Stimulated activated CD4-positive, alpha-beta T cell treated with anti-CD3 and anti-CD28 coated beads, Interleukin-1b, Interleukin-23, amount 100 ng/mL, for 1 hour (primary cell): ENCODE measurements at places on chromosomes 4 and X.

GRCh38 chrX:24005028-24005427 lies 22.0 kb downstream of the KLHL15 start:
- DNase-seq = no peak

GRCh38 chr4:72918362-72918761 lies 151.2 kb downstream of the COX18 start:
- no peak for DNase-seq

GRCh38 chrX:34859191-34859590 lies 83.4 kb upstream of the FAM47B start:
- no peak for DNase-seq

DNA sequence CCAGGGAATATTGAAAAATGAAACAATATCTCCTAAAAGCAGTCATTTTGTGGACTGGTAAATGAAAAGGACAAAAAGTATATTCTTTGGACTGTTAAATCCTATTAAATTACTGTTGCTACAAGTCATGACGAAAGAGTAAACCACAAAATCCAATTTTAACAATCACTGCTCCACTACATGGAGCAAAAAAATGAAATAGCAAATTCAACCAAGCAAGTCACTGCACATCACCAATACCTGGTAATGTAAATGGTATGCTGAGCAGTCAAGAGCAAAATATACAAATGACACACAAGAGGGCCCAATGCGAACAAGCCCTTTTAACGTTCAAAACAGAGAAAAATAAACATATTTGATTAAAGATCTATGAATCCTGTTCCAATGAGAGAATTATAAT lies 126.2 kb downstream of the KLHL13 start:
- no peak for DNase-seq

DNA sequence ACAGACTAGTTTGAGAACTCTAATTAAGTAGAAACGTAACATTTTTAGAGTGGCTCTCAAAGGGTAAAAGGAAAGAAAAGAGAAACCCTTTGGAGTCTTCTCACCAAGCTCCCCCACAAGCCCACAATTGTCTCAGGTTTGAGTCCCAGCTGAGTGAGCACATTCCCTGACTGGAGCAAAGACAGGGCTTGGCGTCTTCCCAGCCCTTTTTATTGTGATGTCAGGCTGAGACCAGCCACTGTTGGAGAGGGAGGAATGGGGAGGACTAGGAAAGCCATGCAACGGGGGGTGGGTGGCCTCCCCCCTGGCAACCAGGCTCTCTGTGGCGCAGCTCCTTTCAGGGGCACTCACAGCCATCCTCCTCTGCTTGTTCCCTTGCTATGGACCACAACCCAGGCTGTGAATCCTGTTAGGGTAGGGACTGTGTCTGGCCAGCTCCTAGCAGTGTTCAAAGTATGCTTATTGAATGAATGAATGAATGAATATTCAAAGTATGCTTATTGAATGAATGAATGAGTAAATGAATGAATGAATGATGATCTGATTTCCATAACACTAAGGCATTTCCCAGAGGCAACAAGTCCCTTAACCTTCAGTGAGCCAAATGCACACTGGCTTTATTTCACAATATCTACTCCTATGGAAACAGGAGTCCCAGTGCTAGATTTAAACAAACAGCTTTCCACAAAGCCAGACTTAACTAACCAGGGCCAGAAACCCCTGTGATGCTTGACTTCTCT lies 413.3 kb downstream of the MID1IP1 start:
- no peak for DNase-seq

DNA sequence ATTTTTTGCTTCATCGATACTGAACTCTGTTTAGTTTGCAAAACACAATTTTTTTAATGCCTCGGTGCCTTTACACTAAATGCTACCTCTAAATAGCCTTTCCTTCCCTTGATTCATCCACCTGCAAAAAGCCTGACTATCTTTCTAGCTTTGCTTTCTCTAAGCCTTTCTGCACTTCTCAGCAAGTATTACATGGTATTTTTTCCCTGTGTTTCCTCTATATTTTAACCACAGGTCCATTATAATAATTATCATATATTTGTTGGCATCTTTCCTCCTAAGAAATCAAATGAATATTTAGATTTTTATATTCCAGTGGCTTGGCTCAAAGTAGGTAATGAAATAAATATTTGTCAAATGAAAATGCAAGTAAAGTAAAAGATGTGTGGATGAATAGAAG lies 196.2 kb downstream of the ARHGAP24 start:
- no peak for DNase-seq

DNA sequence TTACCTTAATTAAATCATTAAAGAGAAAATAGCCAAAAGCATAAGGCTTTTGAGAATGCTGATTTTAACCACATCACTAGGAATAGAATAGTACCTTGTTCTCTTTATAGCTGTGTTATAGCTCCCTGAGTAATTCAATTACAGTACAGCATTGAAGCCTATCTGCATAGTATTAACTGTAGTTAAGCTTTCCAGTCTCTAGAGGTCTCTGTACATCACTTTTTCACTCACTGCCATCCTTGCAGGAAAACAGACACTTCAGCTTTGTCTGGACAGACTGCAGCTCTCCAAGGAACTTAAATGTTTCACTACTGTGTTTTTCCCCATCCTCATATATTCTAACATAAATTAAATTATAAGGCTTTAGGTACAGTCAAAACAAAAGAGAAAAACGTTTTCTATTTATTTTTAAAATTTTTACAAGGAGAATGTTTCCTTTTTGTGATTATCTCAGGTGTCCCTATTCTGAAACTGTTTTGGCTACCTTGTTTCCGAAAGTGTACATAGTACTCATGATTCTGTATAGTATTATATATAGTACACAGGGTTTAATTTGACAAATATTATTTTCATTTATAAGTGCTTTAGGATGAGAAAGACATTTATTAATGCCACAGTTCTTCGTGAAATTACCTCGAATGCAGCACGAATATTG lies 407.9 kb downstream of the PCDH18 start:
- DNase-seq = no peak

- DNase-seq = no peak
Measured at GRCh38 chr4:147362938-147363337, 118.0 kb upstream of the EDNRA start.

DNA sequence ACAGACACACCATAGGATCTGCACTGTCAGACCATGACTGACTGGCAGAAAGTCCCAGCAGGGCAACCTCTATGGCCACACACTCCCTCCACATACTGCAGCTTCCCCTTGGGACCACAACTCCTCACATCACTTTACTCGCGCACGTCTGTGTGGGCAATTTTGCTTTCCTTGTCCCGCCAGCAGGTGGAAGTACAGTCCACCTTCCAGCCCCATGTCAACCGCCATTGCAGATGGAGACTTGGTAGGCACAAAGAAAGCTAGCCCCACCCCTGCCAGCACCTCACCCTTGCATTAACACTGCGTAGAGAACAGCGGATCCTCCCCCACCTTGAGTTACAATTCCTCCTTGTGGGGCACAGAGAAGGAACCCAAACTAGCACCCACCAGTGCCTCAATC lies 74.4 kb upstream of the NAP1L2 start:
- no peak for DNase-seq

- no peak for DNase-seq
Measured at GRCh38 chr4:69727926-69728325, 32.5 kb downstream of the SULT1B1 start.

DNA sequence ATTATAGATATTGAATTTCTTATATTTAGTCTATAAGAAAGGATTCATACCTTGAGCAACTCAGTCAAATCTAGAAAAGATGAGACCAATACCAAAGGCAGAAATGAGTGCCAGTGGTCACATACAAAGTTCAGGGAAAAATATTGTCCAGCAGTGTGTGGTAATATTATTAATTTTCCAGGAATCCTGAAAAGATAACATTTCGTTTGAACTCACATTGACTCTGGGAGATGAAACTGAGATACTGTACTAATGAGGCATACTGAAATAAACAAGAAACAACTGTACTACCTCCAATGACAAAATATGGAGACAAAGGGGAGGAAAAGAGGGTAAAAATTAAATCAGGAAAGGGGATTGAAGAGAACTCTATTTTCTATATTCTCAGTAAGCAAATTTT lies 212.4 kb downstream of the TRAM1L1 start:
- DNase-seq = no peak

GRCh38 chr4:54152846-54153600 lies 53.1 kb downstream of the GSX2 start:
- no peak for DNase-seq

- DNase-seq = no peak
Measured at GRCh38 chr4:85928775-85929591, 430.9 kb downstream of the MAPK10 start.

GRCh38 chr4:677431-678293 lies 3.3 kb downstream of the MYL5 start:
- DNase-seq = no peak

- DNase-seq = no peak
Measured at GRCh38 chr4:37641352-37641751, 44.8 kb downstream of the RELL1 start.

DNA sequence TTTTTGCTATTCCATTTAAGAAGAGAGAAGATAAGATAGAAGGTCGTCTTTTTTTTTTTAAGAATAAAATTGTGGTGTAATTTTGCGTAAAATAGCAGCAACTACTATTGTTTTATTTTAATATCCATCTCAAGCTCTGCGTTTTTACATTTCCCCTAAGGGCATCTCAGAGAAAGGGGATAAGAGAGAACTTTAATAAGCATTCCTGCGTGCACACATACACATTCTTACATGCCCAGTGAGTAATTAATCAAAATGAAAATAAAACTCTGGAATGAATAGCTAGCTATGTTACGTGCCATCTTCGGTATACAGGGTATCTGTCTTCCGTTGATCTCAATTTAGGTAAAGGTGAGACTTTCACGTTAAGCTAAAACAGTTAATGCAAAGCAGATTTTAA lies 200.3 kb upstream of the TENM3 start:
- DNase-seq = no peak

- DNase-seq = peak; percentile 17
Measured at GRCh38 chrX:24479924-24480323, 14.8 kb downstream of the PDK3 start.

GRCh38 chrX:103329991-103330390 lies at the start of gene TCEAL7:
TSS of gene TCEAL7 (plus strand) at chrX:103330239. CDS start at chrX:103331404, 1,165 bp downstream.
- no peak for DNase-seq

GRCh38 chrX:46268412-46268811 lies 276.8 kb downstream of the ZNF674 start:
- no peak for DNase-seq

DNA sequence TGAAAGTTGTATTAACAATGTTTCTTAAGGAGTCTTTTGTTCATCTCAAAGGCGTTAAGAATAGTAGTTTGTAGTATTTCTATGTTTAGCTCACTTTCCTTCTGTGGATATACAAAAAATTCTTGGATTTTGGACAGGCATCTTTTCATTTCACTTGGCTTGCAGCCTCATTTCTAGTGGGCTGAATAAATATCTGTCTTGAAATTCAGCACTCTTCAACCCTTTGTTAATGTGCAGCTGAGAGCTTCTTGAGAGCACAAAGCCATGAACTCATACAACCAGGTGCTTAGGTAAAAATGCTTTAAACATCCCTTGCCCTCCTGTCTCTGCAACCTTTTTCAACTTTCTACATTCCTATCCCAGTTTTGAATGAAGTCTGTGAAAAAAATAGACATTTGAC lies 1003.2 kb downstream of the C4orf33 start:
- DNase-seq = no peak

DNA sequence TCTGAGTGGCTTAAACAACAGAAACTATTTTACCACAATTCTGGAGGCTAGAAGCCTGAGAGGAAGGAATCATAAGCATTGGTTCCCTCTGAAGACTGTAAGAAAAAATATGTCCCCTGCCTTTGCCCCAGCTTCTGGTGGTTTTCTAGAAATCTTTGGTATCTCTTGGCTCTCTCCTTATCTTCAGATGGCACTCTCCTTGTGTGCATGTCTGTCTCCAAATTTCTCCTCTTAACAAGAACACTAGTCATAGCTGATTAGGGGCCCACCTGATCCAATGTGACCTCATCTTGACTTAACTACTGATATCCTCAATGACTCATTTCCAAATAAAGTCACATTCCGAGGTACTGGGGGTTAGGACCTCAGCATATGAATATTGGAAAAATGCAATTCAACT lies 635.0 kb upstream of the NR3C2 start:
- DNase-seq = no peak

DNA sequence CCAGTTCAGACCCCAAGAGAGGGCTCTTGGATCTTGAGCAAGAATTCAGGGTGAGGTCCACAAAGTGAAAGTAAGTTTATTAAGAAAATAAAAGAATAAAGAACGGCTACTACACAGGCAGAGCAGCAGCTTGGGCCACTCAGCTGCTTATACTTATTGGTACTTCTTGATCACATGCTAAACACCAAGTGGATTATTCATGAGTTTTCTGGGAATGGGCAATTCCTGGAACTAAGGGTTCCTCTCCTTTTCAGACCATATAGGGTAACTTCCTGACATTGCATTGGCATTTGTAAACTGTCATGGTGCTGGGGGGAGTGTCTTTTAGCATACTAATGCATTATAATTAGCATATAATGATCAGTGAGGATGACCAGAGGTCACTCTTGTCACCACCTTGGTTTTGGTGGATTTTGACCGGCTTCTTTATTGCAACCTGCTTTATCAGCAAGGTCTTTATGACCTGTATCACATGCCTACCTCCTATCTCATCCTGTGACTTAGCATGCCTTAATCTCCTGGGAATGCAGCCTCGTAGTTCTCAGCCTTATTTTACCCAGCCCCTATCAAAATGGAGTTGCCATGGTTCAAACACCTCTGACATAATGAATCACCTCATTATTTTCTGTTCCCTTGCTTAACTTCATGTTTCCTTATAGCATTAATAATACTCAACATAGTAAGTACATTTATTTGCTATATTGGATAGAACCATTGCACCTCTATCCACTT lies 476.3 kb downstream of the DTHD1 start:
- no peak for DNase-seq

DNA sequence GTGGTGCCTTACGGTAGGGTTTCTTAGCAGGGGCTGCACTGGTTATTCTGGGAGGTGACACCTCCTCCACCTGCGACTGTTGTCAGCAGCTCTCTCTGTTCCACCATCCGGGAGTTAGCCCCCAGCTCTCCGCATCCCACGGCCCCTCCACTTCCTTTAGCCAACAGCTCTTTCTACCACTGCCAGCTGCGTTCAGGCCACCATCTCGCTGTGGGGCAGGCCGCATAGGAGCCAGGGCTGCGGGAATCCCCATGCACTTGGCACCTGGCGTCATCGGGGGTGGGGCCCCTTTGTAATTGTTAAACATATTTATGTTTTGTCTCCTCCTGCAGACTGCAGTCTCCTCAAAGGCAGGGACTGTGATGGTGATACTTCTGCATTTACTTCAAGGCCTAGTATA lies 480.2 kb downstream of the SMARCA1 start:
- DNase-seq = no peak

DNA sequence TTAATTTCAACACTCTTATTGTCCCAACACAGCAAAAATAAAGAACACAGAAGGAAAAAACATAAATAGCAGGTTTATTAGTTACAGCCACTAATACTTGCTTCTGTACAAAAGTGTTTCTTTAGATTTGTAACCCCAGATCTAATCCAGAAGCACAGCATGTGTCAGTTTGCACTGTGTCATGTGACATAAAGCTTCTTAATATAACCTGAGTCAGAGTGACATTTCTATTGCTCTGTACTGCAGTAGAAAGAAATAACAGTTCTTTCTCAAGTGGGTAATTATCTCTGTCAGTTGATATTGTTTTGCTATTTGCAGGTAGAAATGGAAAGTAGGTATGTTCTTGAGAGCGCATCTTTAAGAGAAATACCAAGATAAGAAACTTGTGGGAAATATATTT lies 422.5 kb downstream of the ZIC3 start:
- no peak for DNase-seq

GRCh38 chr4:171538601-171539100 lies 274.6 kb upstream of the GALNTL6 start:
- DNase-seq = no peak
